A549 (cell line): ENCODE measurements at places on chromosomes 2 and 18. TPM values are rescaled to one million over a fixed set of nuclear protein-coding genes. Genes with fewer than 3 reads are reported as not detected.

DNA sequence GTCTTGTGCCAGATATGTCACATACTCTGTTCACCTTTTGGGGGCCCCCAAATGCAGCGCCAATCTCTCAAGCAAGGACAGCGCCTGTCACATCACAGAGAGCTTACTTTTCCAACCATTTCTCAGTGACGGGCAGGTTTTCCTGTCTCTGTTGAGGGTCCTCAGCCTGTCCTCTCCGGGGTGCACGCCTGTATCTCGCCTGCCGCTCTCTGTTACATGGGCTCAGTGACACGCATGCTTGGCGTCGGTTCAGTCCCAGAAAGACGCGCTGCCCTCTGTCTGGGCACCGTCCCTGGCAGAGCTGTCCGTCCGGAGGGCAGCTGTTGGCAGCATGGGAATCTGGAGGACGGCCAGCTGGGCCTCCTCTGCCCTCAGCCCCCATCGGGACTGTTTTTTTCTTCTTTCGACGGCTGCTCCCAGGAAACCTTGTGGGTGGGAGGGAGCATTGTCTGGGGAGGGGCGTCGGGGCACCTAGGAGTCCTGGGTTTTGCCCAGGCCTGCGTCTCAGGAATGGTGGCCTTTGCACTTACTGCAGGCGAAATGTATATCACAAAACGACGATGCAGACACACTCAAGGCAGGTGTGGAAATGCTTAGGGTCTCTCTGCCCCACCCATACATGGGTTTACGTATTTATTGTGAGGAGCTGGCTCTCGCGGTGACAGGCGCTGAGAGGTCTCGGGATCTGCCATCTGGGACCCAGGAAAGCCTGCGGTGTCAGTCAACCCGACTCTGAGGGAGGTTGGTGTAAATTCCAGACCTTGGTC lies 30.9 kb downstream of the RTP5 start:
- no peak for DNase-seq

GRCh38 chr2:138658187-138658894 lies 121.8 kb downstream of the NXPH2 start:
- DNase-seq, result no peak

GRCh38 chr18:36537289-36537688 lies 239.8 kb downstream of the FHOD3 start:
- DNase-seq, result no peak

GRCh38 chr18:23342506-23342905 lies 110.6 kb upstream of the RIOK3 start:
- DNase-seq, result no peak

- no peak for DNase-seq
Observed at GRCh38 chr2:138494265-138494966, 7.2 kb upstream of the SPOPL start.

GRCh38 chr2:230578106-230578505 lies 134.5 kb upstream of the CAB39 start:
- DNase-seq, result no peak

DNA sequence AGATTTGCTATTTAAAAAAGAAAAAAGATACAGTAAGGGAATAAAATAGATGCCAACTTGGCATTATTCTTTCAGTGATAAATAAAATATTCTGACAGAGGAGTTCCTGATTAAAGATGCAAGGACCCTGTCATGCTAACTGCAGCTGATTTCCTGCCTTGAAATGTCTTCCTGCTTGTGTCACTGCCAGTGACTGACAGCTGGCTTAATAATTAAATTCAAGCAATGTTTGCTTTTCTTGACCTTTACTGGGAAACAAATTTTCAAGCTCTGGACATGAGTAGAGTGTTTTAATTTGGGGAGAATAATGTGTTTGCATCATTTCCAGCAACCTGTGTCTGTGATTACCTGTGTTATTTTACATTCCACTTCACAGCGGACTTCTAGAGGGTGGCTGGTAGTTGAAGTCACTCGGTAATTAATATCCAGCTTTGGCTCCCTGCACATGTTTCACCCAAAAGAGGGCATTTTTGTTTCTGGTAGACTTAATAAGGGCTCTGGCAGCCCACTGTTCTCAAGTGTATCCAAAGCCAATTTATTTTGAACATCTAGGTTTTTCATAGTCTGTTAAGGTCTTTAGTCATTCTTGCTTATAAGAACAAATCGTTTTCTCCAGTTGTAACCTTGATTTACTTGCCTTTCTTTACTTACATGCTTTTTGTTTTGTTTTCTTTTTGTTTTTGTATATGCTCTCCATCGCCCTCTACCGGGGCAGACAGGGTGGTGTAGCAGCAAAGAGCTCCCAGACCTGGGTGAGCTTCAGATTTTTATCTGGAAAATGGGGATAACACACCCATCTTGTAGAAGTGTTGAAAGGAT lies 48.5 kb upstream of the PROKR1 start:
- DNase-seq, result peak; percentile 19

DNA sequence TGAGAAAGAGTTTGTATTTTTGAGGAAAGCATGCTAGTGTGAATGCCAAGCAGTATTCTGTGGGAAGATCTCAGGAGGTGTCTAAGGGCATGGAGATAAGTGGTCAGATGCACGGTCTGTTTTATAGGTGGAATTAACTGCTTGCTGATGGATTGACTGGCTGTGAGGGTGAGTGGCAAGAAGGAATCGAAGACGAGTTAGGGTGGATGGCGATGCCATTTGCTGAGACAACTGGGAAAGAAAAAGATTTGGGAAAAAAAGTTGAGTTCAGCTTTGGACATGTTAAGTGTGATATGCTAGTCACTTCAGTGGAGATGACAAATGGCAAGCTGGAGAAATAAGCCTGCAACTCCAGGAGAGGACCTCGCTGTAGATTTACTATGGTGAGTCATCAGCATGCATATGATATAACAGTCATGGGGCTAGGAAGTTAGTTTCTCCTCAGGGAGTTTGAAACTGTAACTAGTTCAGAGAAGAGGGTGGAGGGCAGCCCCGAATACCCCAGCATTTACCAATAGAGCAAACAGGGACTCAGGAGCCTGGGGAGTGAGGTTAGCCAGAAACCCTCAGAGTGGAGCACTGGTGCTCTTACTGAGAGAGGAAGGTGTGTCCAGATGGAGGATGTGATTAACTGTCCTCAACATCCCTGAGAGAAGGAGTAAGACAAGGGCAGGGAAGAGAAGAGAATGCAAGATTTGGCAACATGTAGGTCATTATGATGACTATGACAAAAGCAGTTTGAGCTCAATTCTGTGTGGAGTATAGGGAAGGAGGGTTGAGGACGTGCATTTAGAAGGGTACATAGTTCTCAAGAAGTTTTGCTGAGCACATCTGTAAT lies 2.0 kb upstream of the HK2 start:
- peak; percentile 26 for DNase-seq

DNA sequence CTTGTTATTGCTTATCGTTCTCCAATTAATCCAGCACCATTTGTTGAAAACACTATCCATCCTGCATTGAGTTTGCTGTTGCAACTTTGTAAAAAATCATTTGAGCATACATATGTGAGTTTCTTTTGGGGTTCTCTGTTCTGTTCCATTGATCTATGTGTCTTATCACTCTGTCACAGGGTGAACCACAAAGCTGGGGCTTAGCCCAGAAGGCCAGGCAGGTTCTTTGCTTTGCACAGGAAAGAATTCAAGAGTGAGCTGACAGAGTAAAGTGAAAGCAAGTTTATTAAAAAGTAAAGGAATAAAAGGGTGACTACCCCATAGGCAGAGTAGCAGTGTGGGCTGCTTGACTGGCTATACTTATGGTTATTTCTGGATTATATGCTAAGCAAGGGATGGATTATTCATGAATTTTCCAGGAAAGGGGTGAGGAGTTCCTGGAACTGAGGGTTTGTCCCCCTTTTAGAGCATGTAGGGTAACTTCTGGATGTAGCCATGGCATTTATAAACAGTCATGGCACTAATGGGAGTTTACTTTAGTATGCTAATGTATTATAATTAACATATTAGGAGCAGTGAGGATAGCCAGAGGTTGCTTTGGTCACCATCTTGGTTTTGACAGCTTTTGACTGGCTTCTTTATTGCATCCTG lies 46.8 kb downstream of the RNF138 start:
- no peak for DNase-seq

GRCh38 chr2:96940980-96941775 lies 45.2 kb downstream of the FAM178B start:
- no peak for DNase-seq

DNA sequence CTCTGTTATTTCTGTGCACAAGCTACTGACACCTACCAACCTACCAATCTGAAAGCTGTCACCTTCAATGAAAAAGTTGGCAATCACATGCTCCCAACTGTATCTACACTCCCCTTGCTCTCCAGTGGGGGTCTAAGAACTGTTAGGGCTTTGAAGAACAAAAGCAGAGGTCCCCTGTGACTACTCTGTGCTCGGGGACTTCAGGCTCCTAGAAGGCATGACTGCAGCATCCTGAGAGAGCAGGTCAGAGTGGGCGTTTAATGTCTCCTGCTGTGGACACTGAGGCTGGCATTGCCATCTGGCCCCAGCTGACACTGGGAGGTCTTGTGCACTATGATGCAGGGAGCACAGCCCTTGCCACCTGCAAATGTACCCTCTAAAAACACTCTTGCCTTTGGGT lies 93.3 kb downstream of the ACTR2 start:
- no peak for DNase-seq

DNA sequence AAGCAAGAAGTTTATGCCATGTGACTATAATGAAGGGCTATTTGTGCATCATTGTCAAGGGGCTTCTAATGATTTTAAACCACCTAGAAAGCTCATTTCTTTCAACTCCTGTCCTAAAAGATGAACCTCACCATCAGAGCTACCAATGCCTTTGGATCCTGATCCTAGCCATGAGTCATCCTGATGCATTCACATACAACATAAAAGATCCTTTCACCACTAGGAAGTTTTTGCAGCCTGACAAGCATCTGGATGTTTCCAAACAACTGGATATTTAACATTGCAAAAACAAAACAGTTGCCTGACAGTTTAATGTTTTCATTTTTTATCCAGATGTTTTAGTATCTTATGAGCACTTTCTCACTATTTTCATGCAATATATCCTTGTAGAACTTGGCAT lies 425.3 kb downstream of the MBD2 start:
- no peak for DNase-seq

DNA sequence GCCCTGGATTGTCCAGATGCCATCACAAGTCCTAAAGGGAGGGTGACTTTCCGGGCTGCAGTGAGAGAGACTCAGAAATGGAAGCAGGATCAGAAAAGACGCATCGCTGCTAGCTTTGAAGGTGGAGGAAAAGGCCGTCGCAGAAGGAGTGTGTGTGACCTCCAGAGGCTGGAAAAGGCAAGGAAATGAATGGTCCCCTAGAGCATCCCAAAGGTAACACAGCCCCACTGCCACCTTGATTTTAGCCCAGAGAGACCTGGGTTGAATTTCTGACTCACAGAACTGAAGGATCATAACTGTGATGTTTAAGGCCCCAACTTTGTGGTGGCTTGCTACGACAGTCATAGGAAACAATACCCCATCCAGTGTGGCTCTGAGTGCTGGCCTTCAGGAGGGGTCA lies 8.6 kb upstream of the NCK2 start:
- DNase-seq, result no peak

DNA sequence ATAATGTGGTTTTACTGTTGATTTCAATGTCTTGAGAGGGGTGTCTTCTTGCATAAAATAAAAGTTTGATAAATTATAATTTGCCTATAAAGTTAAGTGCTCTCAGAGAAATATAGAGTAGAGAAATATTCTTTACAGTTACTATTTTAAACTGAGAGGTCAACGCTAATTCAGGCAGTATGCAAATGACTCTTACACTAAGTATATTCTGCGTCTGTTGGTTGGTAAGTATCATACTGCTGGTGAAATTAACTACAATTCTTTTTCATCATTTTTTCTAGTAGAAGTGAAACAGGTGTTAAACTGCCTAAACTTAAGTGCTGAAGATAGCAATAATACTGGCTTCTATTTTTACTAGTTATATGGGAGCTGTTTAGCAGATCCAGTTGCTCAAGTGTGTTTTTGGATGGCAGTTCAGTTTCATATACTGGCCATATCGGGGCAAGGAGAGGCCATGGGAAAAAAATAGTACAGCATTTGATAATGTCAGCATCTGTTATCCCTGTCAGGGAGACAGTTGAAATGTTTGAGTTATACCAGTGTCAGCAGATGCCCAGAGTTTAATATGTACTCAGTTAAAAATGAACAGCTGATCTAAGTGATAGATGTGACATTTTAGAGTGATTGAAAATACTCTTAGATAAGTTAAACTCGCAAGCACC lies 86.2 kb downstream of the MIB1 start:
- DNase-seq, result no peak

GRCh38 chr18:74498712-74499627 lies 2.8 kb downstream of the CNDP2 start:
- DNase-seq, result no peak

DNA sequence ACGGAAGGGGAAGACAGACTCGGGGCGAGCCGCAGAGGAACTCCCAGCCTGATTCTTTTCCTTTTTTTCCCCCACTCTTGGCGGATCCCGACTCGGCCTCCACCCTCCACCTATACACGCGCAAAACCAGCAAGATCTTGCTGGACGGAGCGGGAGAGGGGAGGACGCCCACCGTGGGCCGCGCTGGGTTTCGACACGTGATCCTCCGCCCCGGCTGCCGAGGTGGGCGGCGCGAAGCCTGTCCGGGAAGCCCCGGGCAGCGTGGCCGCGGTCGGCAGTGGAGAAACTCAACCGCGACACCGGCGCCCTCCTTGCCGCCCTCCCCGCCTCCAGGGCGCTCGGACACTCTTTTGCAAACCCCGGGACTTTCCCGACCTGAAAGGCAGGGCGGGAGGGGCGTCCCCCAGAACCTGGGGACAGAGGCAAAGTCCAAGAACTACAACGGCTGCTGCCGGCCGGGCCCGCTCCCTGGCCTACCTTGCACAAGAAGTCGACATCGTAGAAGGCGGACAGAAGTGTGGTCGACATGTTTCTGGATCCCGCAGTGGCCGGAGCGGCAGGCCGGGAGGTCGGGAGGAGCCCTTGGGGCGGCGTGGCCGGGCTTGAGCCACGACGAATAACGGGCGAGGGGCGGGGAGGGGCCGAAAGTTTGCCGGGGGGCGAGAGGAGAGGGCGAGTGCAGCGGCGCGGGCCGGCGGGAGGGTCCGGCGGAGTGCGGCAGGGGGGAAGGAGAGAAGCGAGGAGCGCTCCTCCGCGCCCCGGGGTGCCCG lies 433 bp downstream of the ZFP36L2 start:
- DNase-seq, result peak; percentile 84

DNA sequence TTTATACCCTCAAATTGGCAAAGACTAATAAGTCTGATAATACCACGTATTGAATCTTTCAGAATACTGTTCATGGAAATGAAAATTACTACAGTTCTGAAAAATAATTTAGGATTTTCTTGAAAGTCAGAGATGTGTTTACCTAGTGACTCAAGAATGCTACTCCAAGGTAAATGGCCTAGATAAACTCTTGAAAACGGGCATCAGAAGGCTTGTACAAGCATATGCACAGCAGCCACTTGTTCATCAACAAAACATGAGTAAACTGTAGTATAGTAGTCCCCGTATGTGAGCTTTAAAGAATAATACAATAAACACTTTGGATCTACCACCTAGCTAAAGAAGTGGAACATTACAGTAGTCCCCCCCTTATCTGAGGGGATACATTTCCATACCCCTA lies 157.5 kb downstream of the THADA start:
- peak; percentile 27 for DNase-seq

GRCh38 chr18:22977847-22978701 lies 44.9 kb downstream of the RBBP8 start:
- DNase-seq, result peak; percentile 43

- DNase-seq, result no peak
Observed at GRCh38 chr2:168639441-168639898, 163.0 kb upstream of the NOSTRIN start.

Gene SERPINB3
- not detected in 3 replicates for polyA plus RNA-seq

Gene CLEC4F
- polyA plus RNA-seq, result not detected in 3 replicates

Gene METTL21A
- polyA plus RNA-seq, result 26.1 to 27.3 TPM (median 26.9 TPM) in 3 replicates

Gene AQP12A
- polyA plus RNA-seq, result not detected in 3 replicates

Gene SLC11A1
- 0.11 to 0.18 TPM (median 0.14 TPM) in 3 replicates for polyA plus RNA-seq
